ENCODE measurements at places on chromosomes 7 and 10.

DNA sequence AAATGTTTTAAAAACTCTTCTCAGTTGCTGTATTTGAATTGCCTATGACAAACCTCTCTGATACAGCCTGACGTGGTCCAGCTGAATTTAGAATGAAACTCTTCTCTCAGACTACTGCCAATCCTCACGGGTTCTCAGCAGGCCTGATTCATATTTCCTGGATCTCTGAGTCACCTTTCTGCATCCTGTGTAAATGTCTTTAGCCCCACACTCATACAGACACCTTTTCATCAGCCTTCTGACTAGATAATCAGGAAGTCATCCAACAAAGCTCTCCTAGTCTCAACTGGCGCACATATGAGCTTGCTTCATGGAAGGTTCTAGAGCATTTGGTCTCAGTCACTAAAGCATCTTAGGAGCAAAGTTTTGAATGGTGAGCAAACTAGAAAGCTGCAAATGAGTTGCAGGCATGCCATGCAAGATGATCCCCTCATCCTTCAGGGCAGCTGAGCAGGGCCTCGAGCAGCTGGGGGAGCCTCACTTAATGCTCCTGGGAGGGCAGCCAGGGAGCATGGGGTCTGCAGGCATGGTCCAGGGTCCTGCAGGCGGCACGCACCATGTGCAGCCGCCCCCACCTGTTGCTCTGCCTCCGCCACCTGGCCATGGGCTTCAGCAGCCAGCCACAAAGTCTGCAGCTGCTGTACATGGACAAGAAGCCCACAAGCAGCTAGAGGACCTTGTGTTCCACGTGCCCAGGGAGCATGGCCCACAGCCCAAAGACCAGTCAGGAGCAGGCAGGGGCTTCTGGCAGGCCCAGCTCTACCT, 182.8 kb downstream of the ARHGAP12 start:
- DNase-seq: peak; percentile 10

DNA sequence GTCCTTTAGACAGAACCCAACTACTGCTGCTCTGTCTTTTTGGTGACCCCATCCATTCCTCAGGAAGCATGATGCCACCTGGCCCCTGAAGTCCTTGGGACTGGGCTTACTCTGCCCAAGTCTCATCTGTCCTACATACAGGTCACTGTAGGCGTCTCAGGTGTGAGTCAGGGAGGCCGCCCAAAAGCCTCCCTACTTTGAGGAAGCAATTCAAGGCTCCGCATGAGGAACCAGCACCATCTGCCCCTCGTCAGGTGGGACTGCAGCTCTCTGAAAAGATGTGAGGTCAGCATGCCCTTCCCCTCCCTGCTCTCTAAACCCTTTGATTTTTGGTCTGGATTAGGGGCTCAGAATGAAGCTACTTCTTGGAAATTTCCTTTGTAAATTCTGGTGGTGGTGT, 354.8 kb downstream of the CXCL12 start:
- peak; percentile 26 for DNase-seq

- no peak for DNase-seq
Measured at GRCh38 chr7:140005754-140006503, 56.8 kb downstream of the PARP12 start.

- no peak for DNase-seq
Measured at GRCh38 chr7:159192725-159193453, 48.2 kb upstream of the VIPR2 start.

GRCh38 chr10:119305860-119306513, 98.6 kb downstream of the GRK5 start:
- DNase-seq: peak; percentile 86

- no peak for DNase-seq
Measured at GRCh38 chr10:12529976-12530375, 180.6 kb downstream of the CAMK1D start.

GRCh38 chr10:23742368-23742767, 303.5 kb downstream of the OTUD1 start:
- no peak for DNase-seq

DNA sequence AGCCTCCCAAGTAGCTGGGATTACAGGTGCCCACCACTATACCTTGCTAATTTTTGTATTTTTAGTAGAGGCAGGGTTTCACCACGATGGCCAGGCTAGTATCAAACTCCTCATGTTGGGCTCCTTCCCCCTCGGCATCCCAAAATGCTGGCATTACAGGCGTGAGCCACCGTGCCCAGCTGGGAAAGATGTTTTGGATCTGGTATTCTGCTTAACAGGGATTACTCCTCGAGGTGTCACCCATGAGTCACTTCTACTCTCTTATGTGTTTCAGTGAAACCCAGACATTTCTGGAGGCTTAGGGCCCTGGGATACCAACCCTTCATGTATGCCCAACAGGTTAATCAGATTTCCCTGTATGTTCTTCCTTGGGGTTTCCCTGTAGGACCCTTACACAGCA, 11.8 kb upstream of the OPN4 start:
- DNase-seq: no peak

- DNase-seq: peak; percentile 57
Measured at GRCh38 chr10:66180581-66181318, 745.1 kb upstream of the LRRTM3 start.

Measured in CD4-positive, alpha-beta T cell treated with Interleukin-10 for 1 hour (primary cell).